ENCODE measurements at places on chromosomes 4 and X.

GRCh38 chr4:138341739-138342415, 99.7 kb upstream of the SLC7A11 start:
- DNase-seq = no peak

- DNase-seq = no peak
Measured at GRCh38 chr4:601612-602558, 23.5 kb upstream of the PDE6B start.

DNA sequence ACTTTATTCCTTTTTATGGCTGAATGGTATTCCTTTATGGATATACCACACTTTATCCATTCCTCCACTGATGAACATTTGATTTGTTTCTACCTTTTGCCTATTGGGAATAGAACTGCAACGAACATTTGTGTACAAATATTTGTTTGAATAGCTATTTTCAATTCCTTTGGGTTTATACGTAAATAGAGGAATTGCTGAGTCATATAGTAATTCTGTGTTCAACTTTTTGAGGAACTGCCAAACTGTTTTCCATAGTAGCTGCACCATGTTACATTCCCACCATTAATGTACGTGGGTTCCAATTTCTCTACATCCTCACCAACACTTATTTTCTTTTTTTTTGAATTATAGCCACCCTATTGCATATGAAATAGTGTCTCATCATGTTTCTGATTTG, 156.5 kb upstream of the ATP6AP2 start:
- no peak for DNase-seq

GRCh38 chrX:131746491-131746968, 202.7 kb downstream of the OR13H1 start:
- DNase-seq = no peak

DNA sequence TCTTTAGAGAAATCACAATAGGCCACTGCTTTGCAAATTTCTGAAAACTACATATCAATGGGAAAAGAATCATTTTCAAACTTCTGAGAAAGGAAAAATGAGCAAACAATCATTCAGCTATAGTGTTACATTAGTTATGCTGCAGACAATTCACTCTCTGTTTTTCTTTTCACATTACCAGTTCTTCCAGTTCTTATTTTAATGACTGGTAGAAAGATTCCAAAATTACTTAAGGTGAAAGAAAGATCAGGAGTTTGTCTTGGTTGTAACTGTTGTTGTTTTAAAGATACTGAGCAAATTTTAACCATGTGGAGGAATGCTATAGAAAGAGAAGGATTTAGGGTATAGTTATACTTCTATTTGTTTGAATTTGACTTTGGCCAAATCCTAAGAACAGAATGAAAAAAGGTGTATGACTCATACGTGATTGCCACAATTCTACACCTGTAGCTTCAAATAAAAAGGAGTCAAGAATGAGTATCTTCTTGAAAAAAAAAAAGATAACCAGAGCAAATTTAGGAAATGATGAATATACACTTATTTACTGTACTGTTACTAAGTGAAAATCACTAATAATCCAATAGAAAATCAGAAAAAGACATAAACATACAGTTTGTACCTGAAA, 21.0 kb upstream of the RASGEF1B start:
- DNase-seq = no peak

DNA sequence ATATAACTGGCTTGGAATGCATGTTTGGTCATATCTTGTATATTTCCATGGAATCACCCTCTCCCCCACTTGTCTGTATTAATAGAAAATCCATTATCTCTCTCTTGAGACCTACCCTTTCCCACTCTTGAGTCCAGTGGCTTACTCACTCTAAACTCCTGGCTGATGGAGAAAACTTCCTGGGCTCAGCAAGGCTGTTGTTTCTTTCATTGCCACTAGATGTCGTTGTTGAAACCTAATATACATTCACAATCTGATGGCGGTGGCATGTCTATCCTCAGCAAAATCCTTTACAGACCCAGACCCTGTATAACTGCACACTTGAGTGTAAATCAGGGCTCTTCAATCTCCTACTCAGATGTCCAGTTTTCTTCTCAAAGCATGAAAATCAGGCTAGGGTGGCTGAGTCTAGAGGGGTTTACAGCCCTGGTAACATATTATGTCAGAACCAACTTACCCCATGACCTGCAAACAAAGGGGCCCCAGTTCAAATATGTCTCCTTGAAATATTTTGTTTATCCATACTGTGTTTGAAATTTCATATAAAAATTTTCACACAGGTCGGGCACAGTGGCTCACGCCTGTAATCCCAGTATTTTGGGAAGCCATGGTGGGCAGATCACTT, 70.0 kb upstream of the FAM241A start:
- DNase-seq = peak; percentile 60

GRCh38 chrX:129188231-129188630, 335.1 kb downstream of the SMARCA1 start:
- no peak for DNase-seq

DNA sequence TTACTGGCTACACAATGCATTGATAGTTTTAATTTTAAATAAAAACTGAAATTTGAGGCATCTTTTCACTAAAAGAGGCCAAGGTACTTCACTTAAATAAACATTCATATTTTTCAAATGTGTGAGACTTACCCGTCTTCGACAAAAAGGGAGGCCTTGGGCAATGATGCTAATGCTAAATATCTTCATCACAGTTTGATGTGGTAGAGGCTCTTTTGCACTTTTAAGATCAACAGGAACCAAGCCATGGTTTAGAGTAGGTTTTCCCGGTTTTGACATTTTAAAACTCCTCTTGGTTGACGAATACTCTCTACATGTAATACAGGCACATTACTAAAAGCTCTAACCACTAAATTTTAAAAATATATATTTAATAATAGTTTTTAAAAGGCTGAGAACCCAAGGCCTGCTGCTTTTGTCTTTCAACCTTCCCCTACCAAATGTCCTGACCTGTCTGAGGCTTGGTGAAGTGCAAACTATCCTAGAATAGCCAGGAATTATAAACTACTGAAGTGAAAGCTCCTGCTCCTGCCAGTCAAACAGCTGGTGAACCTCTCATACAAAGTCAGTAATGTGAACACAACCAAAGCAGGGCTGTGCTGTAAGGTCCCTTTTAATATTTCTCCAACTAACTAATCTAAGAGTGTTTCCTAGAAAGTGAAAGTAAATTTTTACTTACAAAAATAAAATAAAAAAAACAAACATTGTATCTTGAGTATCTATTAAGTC, 153.7 kb downstream of the FBXW7 start:
- no peak for DNase-seq

- DNase-seq = no peak
Measured at GRCh38 chr4:76677571-76678326, 220.2 kb downstream of the SOWAHB start.

DNA sequence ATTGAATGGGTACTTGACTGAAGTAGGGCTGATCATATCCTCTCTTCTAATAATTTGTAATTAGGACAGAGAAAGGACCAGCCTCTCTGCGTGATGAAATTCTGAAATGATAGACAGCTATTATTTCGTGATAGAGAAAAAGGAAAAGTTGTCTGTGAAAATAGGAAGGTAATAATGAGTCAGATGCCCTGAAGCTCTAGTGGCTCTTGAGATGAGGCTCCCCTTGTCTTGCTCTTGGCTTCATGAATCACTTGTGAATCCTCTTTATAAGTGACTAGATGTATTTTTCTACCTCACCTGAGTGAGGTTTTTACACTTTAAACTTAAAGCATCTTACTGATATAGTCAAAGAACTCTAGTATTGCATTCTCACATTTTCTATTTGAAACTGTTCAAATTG, 888.9 kb downstream of the PCDH18 start:
- DNase-seq = no peak

DNA sequence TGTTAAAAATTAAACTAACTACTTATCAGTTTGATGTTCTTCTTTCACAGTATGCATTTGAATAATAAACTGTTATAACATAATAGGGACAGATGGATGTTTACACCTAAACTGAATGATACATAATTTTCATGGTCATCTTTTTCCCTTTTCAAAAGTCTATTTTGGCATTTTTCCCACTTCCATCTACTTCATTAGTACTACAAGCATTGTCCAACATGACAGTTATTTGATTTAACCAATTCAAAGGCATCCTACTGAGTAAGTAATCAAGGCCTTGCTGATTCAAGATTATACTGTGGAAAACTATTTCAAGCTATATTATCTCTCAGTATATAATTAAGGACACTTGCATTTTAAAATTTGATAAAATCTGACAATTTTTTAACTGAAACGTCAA, 212.9 kb downstream of the FAT4 start:
- no peak for DNase-seq

DNA sequence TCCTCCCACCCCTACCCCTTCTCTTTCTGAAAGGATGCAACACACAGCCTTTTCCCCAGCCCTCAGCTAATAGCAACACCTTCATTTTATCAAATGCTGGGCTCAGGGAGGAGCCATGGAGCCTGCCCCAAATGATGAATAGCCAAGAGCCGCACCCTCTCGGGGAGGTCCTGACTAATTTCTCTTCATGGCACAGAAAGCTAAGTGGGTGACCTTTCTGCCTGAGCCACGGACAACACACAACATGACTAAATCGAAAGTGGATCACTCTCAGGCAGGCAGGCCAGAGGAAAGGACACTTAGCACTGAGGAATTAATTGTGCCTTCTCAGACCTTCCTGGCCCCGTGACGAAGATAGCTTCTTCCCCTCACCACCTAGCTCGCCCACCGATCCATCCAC, 165.1 kb upstream of the RAI2 start:
- no peak for DNase-seq

DNA sequence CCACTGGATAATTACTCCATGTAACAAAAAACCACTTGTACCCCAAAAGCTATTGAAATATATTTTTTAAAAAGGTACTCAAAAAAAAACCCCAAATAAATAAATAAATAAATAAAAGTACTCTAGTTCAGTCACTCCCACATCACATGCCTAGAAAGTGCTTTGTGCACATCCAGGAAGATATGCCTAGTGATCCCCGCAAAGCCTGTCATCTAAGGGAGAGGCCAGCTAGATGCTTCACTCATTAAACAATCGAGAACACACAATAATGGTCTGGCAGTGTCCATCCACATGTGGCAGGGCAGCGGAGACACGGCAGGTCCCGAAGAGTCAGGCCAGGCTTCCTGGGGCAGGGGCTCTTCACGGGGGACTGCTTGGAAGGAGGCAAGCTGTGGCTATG, 47.6 kb downstream of the RAB33B start:
- no peak for DNase-seq

DNA sequence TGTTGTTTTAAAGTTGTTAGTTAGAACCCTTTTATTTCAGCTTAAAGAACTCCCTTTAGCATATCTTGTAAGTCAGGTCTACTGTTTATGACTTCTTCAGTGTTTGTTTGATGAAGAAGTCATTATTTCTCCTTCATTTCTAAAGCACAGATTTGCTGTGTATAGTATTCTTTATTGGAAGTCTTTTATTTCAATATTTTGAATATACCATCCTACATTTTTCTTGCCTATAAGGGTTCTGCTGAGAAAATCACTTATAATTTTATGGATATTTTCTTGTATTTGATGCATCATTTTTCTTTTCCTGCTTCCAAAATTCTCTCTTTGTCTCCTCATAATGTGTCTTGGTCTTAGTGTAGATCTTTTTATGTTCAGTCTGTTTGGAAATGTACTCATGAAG, 134.5 kb downstream of the CPXCR1 start:
- no peak for DNase-seq

GRCh38 chr4:129334136-129334535, 238.2 kb downstream of the C4orf33 start:
- DNase-seq = no peak

DNA sequence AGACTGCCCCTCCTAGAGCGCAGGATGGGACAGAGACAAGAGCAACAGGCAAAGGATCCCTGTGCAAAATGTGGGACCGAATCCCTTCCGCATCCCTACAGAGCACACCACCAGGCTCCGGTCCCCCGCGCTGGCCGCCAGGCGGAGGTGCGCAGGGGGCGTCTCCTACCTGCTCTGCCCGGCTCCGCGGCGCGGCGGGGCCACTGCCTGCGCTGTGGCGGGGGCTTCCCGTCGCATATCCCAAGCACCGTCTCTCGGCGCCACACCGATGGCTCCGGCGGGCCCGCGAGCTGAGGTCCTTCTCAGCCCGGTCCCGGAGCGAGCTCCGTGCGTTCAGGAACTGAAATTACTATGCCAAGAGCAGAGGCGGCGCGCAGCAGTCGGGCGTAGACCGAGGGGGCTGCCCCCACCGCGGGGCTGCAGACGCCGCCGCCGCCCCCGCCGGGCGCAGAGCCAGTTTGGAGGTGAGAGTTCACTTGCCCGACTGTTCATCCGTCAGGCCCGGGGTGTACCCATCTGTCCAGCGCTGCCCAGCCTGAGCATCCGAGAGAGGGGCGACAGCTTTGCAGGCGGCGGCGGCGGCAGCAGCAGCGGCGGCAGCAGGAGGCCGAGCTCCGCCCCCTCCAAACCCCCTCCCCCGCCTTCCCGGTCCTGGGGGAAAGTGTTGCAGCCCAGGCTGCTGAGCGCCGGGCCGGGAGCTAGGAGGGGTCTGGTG, at the start of gene GPRIN3:
TSS of gene GPRIN3 (minus strand) at position 355 of the 715 bp plus-strand sequence. CDS start 57,690 bp downstream, outside the sequence.
- DNase-seq = peak; percentile 31

- no peak for DNase-seq
Measured at GRCh38 chr4:122894827-122895226, 27.6 kb downstream of the NUDT6 start.

- no peak for DNase-seq
Measured at GRCh38 chrX:77561372-77561771, 114.2 kb downstream of the FGF16 start.

GRCh38 chr4:46508216-46508615, 118.3 kb upstream of the GABRA2 start:
- no peak for DNase-seq

DNA sequence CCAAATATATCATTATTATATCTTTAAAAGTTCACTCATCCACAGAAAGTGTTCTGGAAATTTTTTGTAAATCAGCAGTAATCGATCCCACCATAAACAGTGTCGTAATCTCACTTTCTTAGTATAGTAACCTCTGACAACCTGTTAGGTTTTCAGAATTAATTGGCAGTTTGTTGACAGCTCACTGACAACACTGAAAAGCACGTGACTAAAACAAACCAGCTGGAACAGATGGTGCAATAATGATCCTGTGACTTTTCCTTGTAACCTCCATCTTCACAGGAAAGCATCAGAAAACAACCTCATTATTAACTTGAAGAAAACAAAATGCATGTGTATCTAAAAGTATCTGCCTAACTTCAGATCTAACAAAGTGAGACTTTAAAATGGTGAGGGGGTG, 48.5 kb downstream of the FSTL5 start:
- DNase-seq = no peak

DNA sequence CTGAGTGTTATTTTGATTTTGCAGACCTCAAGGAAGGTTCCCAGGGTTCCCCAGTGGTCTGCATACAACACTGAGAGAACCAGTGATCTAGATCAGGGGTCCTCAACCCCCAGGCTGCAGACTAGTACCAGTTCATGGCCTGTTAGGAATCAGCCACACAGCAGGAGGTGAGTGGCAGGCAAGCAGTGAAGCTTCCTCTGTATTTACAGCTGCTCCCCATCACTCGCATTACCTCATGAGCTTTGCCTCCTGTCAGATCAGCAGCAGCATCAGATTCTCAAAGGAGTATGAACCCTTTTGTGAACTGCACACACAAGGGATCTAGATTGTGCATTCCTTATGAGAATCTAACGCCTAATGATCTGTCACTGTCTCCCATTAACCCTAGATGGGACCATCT, 28.5 kb downstream of the EDNRA start:
- DNase-seq = no peak

GRCh38 chr4:106708464-106708816, 327.7 kb downstream of the DKK2 start:
- DNase-seq = no peak

- DNase-seq = no peak
Measured at GRCh38 chr4:105276361-105277104, 129.9 kb downstream of the TET2 start.

Data from GM10248 (cell line).